ENCODE measurements at places on chromosomes 11 and 22.

DNA sequence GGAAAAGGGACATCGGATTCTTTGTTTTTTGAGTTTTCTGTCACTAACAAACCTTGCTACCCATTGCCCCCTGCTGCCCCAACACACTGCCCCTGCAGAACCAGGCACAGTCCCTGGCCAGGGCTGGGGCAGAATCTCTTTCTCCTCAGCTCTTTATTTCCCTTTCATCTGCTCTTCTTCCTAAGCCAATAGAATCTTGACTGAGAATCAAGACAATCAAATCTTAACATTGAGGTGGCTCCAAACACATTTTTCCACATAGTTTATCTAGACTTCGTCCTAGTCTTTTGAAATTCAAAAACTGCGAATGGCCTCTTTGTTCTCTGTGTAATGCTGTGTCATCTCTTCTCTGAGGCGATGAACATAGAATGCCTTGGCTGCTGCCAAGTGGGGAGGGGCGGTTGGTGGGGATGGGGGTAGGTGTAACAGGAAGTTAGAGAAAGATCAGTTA lies 16.1 kb upstream of the NTM start:
- DNase-seq, result no peak

GRCh38 chr22:40310768-40311120 lies 35.6 kb upstream of the ADSL start:
- no peak for DNase-seq

DNA sequence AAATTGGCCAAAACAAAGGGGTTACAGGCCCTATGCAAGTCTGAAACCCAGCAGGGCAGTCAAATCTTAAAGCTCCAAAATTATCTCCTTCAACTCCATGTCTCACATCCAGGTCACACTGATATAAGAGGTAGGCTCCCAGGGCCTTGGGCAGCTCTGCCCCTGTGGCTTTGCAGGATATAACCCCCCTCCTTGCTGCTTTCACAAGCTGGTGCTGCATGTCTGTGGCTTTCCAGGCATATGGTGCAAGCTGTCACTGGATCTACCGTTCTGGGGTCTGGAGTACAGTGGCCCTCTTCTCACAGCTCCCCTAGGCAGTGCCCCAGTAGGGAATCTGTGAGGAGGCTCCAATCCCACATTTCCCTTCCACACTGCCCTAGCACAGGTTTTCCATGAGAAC lies 519.6 kb downstream of the ETS1 start:
- no peak for DNase-seq

- DNase-seq, result no peak
Measured at GRCh38 chr22:47411006-47411405, 648.6 kb downstream of the TBC1D22A start.

DNA sequence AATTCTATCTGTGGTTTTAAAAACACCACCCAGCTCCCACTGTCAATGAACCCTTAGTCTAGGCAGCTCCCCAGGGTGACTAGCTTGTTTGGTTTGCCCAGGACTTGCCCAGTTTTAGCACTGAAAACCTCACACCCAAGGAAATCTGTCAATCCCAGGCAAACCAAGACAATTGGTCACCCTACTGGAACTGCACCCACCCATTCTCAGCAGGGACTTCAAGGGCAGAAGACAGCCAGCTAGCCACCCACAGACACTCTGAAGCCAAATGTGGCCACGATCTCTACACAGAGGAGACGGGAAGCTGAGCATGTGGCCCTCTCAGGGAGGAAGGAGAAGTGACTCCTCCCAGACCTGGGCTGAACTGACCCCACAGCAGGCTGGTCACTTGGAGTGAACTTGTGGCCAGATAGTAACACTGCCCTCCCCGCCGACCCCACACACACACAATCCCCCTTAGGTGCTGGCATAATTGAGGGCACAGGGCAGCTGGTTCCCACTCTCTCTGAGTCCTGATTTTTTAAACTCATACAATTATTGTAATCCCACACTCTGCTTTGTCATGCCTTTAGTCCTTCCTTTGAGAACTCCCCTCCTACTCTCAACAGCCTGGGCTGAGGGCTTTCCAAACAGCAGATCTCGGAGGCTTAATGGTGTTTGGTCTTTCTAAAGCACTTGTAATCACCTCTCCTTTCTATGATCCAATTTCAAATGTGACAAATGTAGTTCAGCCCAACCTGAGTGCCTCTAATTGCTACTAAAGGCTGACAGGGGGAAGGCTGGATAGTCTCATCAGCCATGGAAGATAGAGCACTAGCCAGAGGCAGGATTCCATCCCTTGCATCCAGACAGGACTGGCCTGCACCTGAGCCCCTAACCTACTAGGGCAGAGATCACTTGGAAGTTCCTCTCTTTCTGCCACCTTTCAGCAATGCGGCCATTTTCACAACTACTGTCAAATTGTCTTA lies 74.7 kb upstream of the DRD2 start:
- no peak for DNase-seq

GRCh38 chr11:69515271-69516245 lies 34.1 kb downstream of the LINC01488 start:
- DNase-seq, result no peak

All from SW 1271 (cell line).